Activated CD8-positive, alpha-beta memory T cell treated with anti-CD3 and anti-CD28 coated beads, Interleukin-2, amount 10 ng/mL, durations not matched to agents 7 days and 5 days (primary cell): ENCODE measurements at places on chromosomes 4 and X.

GRCh38 chr4:159447296-159447695 is 344.4 kb downstream of the RAPGEF2 start:
- no peak for DNase-seq
- no peaks in the 10 kb centered on the region for H3K36me3 ChIP-seq
- H3K4me1 ChIP-seq, result no peaks in the 10 kb centered on the region
- H3K4me3 ChIP-seq, result no peak overlapping the region

GRCh38 chr4:107945809-107946208 is 14.5 kb downstream of the CYP2U1 start:
- DNase-seq, result no peak
- H3K4me1 ChIP-seq, result no peaks in the 10 kb centered on the region
- H3K27me3 ChIP-seq, result no peaks in the 10 kb centered on the region
- no peak overlapping the region for H3K27ac ChIP-seq
- no peak overlapping the region for H3K4me3 ChIP-seq

GRCh38 chr4:17477774-17478472 is 34.0 kb downstream of the QDPR start:
- no peaks in the 10 kb centered on the region for H3K27me3 ChIP-seq
- H3K36me3 ChIP-seq, result no peaks in the 10 kb centered on the region
- no peak overlapping the region for H3K27ac ChIP-seq
- DNase-seq, result no peak
- H3K4me3 ChIP-seq, result no peak overlapping the region
- H3K4me1 ChIP-seq, result no peaks in the 10 kb centered on the region

DNA sequence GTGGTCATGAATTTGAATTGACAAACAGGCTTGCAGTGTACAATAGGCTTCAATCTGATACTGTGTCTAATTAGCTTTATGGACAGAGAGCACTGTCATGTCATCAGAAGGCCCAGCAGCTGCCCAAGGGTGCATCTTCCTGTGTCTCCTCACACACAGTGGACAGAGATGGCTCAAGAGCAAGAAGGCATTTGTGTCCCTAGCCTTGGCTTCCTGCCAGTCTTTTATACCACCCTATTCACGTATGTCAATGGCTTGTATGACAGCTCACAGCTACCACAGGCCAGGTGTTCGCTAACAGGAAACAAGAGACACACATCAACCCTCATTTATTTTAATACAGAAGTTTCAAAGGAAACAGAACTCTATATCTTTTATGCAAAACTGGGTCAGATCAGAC is 874.0 kb upstream of the AGA start:
- H3K4me3 ChIP-seq, result no peak overlapping the region
- H3K4me1 ChIP-seq, result no peaks in the 10 kb centered on the region
- no peaks in the 10 kb centered on the region for H3K27me3 ChIP-seq
- DNase-seq, result no peak
- H3K27ac ChIP-seq, result no peak overlapping the region

- no peaks in the 10 kb centered on the region for H3K4me1 ChIP-seq
- H3K27me3 ChIP-seq, result no peaks in the 10 kb centered on the region
- H3K27ac ChIP-seq, result no peak overlapping the region
- no peak overlapping the region for H3K4me3 ChIP-seq
- DNase-seq, result no peak
- no peaks in the 10 kb centered on the region for H3K36me3 ChIP-seq
Observed at GRCh38 chr4:79576429-79576753, 168.4 kb upstream of the GK2 start.
